ENCODE measurements at places on chromosomes 13 and 19. TPM values are rescaled to one million over a fixed set of nuclear protein-coding genes. Genes with fewer than 3 reads are reported as not detected.

DNA sequence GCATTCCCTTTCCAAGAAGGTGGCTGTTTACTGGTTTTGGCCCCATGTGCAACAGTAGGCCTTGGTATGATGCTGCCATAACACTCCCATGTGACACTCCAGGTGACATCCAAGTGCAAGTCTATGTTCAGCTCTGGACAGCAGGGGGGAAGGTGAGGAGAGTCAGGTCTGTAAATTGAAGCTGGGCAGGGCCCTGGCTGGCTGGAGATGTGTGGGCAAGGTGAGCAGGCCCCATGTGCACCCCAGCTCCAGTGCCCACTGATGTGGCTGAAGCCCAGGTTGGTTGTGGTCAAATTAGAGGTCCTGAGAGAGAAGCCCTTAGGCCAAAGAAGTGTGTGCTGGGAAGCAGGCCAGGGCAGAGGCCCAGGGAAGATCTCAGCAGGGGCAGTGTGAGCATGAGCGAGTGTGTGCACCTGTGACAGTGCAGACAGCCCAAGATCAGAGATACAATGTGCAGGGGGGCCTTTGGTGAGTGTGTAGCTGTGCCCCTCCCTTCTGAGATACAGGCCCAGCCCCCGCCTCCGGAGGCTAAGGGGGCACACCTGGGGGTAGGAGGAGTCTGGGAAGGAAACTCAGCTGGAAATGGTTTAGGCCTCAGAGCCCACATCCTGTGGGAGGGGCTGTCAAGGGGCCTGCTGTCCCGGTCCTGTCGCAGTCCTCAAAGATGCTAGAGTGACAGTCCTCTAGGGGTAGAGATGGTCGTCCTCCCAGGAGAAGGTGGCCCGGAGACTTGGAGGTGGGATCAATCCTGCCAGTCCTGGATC, 18.6 kb downstream of the DEDD2 start:
- no peak for DNase-seq

DNA sequence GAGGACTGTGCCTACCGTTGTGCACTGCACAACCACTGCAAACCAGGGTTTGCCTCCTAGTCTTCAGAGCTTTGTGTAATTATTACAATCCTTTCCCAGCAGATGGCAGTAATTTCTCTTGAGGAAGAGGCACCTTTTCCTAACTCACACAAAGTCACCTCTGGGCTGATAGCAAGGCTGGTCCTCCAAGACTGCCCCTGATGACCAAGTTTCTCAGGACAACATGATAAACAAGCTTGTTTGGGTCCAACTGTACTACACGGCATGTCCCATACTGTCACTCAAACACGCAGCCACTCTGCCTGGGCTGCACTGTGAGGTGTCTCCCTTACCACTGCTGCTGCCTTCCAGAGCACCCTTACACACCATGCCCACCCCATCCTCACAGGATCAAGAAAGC, 39.3 kb downstream of the RFXAP start:
- DNase-seq = no peak

DNA sequence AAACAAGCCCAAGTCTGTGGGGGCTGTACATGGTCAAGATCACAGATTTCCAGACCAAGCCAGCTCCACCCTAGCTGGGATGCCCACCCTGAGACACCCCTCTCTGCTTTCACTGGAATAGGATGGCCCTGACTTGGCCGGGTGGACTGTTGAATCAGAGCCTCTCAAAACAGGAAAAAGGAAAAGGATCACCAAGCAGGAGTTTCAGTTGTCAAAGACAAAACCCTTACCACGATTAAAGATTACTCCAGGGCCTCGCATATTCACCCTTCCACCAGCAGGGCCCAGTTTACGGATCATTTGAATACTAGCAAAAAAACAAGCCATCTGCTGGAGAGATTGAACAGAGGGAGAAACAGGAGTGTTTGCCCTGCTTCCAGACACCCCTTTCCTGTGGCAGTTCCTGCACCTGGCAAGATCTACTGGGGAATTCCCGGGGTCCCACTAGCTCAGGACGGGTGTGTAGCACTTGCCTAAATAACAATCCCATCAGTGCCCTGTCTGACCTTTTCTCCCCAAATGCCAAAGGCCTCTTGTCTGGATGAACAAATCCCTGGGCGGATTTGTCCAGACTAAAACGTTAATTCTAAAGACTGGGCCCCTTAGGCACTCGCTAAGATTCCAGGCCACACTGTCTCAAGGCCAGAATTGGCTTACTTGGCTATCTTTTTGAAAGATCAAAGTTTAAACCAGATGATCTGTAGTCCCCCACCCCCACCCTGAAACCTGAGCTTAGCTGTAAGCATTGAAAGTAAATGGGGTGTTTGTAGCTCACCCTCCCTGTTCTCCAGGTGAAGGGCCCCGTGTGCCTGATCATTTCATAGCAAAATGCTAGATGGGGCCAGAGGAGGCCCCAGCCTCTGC, 38.4 kb downstream of the ACTN4 start:
- DNase-seq = peak; percentile 80

- DNase-seq = no peak
Measured at GRCh38 chr13:99656844-99657381, 155.6 kb downstream of the TM9SF2 start.

- no peak for DNase-seq
Measured at GRCh38 chr13:77430377-77430951, 103.6 kb upstream of the MYCBP2 start.

DNA sequence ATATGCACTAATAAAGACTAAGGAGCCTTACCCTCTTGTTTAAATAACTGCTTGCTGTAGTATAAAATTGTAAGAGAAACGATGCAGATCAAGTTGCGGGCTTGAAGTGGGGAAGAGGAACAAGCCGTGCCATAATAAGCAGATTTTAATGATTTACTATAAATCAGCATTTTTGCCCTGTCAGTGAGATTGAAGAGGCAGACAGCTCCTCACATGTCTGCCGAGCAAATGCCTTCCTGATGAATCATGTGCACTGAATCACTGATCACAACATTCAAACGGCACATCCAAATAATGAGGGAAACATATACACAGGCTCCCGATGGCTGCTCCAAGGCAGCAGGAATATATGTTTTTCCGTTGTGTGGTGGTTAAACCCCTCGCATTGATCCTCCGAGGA, 282.9 kb downstream of the TSHZ3 start:
- DNase-seq = no peak

GRCh38 chr13:24185591-24186232, 25.2 kb downstream of the SPATA13 start:
- DNase-seq = no peak

GRCh38 chr13:39494006-39494405, 109.0 kb downstream of the LHFPL6 start:
- DNase-seq = no peak

RFPL4A gene
- not detected for total RNA-seq

ETV2 gene
- 2.1 TPM for total RNA-seq

LRP3 gene
- 3.0 TPM for total RNA-seq
